Lung (tissue), 17 donors: ENCODE measurements at places on chromosomes 3 and 15.
A peak's percentile ranks its signal among the peaks of the same experiment; 100 is the strongest.

DNA sequence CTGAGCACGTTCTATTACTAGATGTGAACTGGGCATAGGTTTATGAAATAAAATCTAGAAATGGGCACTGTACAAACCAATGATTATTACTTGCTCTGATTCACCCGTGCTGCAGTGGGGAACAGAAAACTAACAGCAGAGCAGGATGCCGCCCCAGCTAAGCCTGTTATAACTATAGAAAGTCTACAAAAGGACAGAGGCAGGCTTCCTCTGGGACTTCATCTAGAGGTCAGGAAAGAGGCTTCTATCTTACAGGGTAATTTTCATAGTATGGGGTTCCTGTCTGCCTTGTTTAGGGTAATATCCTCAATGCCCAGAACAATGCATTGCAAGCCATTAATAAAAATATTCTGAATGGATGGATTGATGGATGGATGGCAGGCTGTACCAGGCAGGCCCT is 177.0 kb upstream of the TBL1XR1 start:
- no peak for DNase-seq

GRCh38 chr3:35484929-35485530 is 154.3 kb upstream of the ARPP21 start:
- DNase-seq = peak; percentile 2

- no peak for DNase-seq
These were observed 163.1 kb downstream of the CHL1 start for GRCh38 chr3:359672-360071.

DNA sequence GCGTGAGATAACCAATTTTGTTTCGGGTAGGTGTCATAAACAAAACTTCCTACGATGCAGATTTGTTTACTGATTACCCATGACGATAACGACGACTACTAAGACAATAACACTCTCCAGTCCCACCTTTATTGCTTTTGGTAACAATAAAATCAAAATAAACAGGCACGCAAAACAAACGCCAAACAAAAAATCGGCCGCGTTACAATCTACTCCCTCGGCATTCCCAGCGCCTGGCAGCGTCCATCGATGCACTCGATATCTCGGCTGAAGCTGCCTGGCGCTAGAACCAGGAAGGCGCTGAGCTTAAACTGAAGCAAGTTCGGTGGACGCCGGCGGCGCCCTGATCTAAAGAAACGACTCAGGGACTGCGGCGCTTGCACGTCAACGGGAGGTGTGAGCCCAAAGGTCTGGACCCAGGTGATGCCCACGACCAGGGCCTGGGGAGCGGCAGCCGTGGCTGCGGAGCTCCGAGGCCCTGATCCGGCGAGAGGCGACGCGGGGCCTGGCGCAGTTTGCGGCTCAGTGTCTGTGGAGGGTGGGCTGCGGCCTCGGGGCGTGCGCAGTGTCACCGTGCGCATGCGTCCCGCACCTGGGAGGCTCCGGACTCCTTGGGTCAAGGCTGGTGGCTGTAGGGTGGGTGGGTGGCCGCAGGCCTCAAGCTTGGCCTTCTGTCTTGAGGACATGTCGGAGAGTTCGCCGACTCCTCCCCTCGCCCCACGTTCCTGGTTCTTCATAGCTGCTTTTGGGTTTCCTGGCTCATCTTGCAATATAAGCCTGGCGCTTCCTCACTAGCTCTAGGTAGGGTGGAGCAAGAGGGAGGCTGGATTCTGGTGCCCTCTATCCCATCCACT is at the start of gene RSRC1:
Gene RSRC1 (plus strand): TSS at position 286 of the 854 bp plus-strand sequence. CDS start 12,016 bp downstream, outside the sequence.
- DNase-seq = peak; percentile 94

DNA sequence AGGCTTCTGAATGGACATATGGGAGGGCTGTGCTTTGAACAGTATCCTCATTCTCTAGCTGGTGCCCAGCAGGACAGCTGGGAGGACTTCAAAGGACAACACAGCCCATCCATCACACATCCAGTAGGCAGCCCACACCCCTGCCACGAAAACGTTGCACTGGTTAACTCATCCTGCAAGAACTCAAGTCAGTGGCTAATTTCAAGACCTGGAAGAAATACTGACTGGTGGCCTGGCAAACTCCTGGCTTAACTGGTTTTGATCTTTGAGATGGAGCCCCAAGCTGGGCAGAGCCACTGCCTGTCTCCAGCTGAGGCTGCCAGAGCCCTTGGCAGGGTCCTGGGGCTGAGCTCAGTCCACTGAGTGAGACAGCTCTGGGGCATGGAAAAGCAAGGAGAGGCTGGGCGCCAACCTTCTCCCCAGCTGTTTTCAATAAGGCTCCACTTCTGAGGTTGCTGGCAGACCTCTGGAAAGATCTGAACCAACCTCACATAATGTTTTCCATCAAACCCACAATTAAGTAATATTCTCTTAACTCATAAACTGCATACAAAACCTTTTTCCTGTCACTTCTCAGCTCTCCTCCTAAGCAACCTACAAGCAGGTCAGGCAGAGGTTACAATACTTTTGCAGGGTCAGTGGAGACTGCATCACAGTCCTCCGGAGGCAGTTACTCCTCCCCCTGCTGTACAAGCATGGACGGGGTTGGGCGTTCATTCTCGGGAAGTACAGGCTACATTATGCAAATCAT is 110.3 kb downstream of the MYLK start:
- DNase-seq = peak; percentile 97

GRCh38 chr3:17551895-17552294 is 190.5 kb downstream of the TBC1D5 start:
- DNase-seq = no peak

DNA sequence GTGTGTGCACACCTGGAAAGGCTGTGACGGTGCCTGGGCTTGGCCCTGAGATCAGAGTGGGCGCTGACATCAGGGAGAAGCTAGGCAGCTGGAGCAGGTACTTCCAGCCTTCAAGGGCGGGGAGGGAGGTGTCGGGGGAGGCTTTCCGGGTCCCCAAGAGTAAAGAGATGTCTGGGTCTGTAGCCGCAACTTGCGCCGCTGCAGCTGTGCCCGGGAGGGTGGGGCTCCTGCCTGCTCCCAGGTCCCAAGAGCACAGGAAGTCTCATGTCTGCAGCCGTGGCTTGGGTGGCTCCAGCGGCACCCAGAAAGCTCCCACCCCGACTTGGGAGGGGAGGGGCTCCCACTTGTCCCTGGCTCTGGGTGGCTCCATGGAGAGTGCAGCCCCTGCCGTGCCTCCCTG is 103.2 kb upstream of the BNIP2 start:
- DNase-seq = no peak

- no peak for DNase-seq
These were observed 22.4 kb downstream of the MCTP2 start for GRCh38 chr15:94253742-94254141.

DNA sequence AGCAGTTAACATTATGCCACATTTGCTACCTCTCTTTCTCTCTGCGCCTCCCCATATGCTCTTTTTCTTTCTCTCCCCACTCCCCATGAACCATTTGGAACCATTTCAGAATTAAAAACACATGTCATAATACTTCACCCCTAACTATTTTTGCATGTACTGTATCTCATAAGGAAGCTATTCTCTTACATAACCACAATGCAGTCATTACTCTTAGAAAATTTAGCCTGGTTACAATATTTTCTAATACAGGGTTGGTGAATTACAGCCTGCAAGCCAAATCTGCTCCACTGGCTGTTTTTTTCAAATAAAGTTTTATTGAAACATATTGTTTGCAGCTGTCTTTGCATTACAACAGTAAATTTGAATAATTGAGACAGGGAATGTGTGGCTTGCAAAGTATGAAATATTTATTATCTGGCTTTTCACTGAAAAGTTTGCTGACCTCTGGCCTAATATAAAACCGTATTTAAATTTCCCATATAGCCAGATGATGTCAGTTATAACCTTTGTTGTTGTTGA is 62.8 kb downstream of the SGO1 start:
- DNase-seq = no peak

- no peak for DNase-seq
These were observed 247.0 kb upstream of the RARB start for GRCh38 chr3:25181096-25181495.

DNA sequence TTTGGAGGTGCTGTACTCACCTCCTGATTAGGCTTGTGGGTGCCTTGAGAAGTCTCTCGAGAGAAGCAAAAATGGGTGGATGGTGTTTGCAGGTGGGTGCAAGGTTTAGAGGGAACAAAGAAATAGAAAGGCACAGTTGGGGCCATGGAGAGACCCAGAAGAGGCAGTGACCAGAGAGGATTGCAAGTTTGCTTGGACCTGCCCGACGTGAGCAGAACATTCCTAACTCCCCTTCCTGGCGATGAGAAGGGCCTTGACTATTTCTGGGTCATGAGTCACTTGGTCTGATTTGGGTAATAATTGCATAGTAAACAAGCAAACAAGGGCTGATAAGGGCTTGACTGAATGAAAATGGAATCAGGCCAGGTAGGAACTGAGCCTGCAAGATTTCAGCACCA is 7.0 kb upstream of the CTSH start:
- no peak for DNase-seq

- DNase-seq = peak; percentile 66
These were observed 12.1 kb downstream of the B3GNT5 start for GRCh38 chr3:183265157-183265642.

- DNase-seq = no peak
These were observed 197.8 kb downstream of the TNIK start for GRCh38 chr3:171262431-171262830.

DNA sequence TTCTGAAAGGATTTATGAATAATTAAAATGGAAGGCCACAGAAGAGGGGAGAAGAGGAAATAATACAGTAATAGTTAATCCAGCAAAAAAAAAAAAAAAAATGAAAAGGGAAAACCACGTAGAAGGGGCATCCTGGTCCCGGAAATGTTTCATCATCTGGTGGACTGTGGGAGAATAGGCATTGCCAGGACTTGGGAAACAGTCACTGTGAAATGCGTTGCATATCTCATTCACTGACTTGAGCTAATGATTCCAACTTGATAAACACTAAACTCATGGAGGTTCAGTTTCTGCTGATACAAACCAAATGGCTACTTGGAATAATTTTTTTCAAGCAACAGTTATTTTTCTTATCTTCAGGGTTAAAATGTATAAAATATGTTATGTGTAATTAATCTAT is 3.2 kb downstream of the XCR1 start:
- peak; percentile 56 for DNase-seq

- no peak for DNase-seq
These were observed 282.3 kb upstream of the NECTIN3 start for GRCh38 chr3:110789315-110789714.

DNA sequence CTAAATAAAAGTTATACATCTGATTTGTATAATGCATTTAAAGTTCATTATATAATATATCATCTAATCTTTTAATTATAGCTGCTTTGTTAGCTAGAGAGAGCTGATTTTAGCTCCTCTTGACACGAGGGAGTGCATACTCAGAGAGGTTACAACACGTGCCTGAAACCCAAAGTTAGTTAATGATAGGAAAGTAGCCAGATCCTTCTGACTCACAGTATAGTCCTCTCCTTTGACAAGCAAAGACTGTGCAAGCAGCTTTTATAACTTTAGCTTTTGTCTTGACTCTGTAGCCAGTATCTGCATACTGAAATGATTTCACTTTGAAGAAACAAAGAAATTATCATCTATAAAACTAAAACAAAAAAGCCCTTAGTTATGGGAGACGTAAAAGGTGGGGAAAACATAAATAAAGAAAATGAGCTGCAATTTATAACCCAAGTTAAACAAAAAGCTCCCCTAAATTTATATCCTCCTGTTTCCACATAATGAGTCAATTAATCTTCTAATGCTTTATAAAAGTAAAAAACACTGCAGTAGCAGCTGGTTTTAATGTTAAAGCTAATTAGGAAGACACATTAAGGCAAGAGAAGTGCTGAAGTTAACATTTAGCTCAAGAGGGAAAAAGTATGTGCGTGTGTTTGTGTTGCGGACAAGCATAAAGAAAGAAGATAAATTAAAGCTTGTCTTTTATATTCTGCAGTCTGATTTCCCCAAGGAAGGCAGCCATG is 13.1 kb downstream of the GABRR3 start:
- peak; percentile 52 for DNase-seq

- DNase-seq = peak; percentile 53
These were observed 59.1 kb upstream of the NEDD4 start for GRCh38 chr15:56052395-56053045.

GRCh38 chr15:63997715-63998442 is 48.4 kb downstream of the DAPK2 start:
- no peak for DNase-seq

DNA sequence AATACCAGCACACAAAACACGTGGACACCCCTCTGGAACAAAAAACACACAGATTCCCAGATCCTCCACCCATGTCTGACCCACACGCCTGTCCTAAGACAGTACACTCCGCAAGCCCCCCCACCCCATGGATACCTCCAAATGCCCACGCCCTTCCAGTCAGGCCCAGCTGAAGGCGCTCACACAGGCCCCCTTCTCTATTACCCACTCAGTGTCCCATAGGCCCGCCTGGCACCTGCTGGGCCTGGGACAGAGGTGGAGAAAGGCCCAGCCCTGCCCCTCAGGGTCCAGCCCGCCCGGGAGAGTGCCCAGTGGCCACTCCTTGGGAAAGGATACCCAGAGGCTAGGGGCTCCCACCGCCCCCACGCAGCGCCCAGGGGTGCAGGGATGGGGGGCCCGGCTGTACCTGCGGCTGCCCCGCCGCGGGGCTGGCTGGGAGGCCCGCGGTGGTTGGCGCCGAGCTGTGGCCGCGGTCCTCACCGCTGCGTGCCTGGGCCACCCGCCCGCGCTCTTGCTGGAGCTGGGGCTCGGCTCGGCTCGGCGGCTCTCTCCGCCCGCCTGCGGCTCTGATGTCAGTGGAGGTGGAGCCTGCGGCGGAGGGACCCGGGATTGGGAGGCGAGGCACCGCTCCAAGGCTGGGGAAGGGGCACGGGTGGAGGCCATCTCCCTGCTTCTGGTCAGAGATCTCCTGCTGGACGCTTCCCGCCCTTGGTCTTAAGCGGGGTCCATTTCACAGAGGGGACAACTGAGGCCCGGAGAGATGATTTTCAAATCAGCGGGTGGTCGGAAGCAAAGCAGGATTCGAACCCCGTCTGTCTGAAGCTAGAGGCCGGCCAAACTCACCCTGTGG is at the start of gene CAMK1:
Gene CAMK1 (minus strand): TSS at position 522 of the 850 bp plus-strand sequence. CDS start 2,198 bp downstream, outside the sequence.
- peak; percentile 85 for DNase-seq

- peak; percentile 21 for DNase-seq
These were observed 1038.5 kb upstream of the NR2F2 start for GRCh38 chr15:95291898-95292472.

DNA sequence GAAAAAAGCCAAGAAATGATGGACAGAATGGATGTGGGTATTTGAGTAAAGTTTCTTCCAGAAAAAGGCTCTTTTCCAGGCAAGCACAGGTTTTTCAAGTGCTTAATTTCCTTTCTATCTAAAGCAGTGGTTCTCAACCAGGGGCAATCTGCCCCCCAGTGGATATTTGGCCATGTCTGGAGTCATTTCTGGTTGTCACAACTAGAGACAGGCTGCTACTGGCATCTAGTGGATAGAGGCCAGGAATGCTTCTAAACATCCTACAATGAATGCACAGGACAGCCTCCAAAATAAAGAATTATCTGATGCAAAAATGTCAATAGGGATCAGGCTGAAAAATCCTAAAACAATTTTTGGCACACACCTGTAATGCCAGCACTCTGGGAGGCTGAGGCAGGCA is 23.9 kb downstream of the SEC22C start:
- no peak for DNase-seq

- no peak for DNase-seq
These were observed 25.2 kb upstream of the CEMIP start for GRCh38 chr15:80754014-80754413.

DNA sequence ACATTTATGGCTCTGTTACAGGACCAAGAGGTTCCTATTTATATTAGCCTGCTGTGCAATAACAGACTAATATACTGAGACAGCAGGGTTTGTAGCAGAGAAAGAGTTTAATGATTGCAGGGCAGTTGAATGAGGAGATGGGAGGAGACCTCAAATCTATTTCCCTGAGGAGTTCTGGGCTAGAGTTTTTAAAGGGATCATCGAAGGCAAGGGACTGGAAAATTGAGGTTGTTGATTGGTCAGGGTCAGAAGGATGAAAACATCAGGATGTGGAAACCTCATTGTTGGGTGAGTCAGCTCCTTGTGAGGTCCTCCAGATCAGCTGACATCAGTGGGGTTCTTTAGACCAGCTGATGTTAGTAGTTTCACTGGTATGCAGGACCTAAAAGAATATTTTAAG is 60.6 kb upstream of the GOLGA8B start:
- DNase-seq = no peak
